Suprapubic skin (tissue), 4 donors: ENCODE measurements at places on chromosomes 6 and 20. TPM values are rescaled to one million over a fixed set of nuclear protein-coding genes. Genes with fewer than 3 reads are reported as not detected.

The RAET1L gene
- total RNA-seq = 8.0 TPM

The GGTLC1 gene
- not detected for total RNA-seq

The TMEM170B gene
- total RNA-seq = 1.1 TPM

The ELOVL2 gene
- not detected for total RNA-seq

The FRS3 gene
- total RNA-seq = 3.8 TPM

The ENPP4 gene
- total RNA-seq = 5.8 TPM

The RAET1G gene
- 1.9 TPM for total RNA-seq

The NHSL1 gene
- total RNA-seq = 72.4 TPM

The ERVFRD-1 gene
- total RNA-seq = not detected

The FNDC1 gene
- 0.89 TPM for total RNA-seq

The LAMP5 gene
- not detected for total RNA-seq

The SLC13A3 gene
- 6.2 TPM for total RNA-seq

The TMEM244 gene
- not detected for total RNA-seq

The C20orf144 gene
- not detected for total RNA-seq

The DSP gene
- total RNA-seq = 2,508 TPM

The COL10A1 gene
- total RNA-seq = not detected

The TINAG gene
- not detected for total RNA-seq

The ADGB gene
- 3.6 TPM for total RNA-seq

The RWDD2A gene
- total RNA-seq = 0.95 TPM

The MCHR2 gene
- total RNA-seq = not detected

The PSORS1C2 gene
- 5.9 TPM for total RNA-seq

The DOK5 gene
- not detected for total RNA-seq

The TMC2 gene
- total RNA-seq = not detected

The UBD gene
- total RNA-seq = not detected

The PREX1 gene
- 4.7 TPM for total RNA-seq

The SIRPB2 gene
- 1.3 TPM for total RNA-seq

The BANF2 gene
- total RNA-seq = not detected

The MBOAT1 gene
- total RNA-seq = 7.2 TPM

The HLA-DQA1 gene
- total RNA-seq = 8.6 TPM

The PM20D2 gene
- total RNA-seq = 17.3 TPM

The PACSIN1 gene
- total RNA-seq = not detected

The C6orf136 gene
- 31.3 TPM for total RNA-seq

The CTCFL gene
- total RNA-seq = not detected

The CST7 gene
- total RNA-seq = 4.1 TPM

The SLC17A2 gene
- not detected for total RNA-seq

The ZBTB12 gene
- 2.6 TPM for total RNA-seq

The AIG1 gene
- 14.5 TPM for total RNA-seq

The CCN5 gene
- 41.2 TPM for total RNA-seq

The SYNGAP1 gene
- total RNA-seq = 30.4 TPM

The DUSP15 gene
- total RNA-seq = 1.1 TPM

The TCP11 gene
- total RNA-seq = not detected

The UBE3D gene
- 11.7 TPM for total RNA-seq

The MTO1 gene
- 21.6 TPM for total RNA-seq

The OGFRL1 gene
- 73.3 TPM for total RNA-seq

The SLC26A8 gene
- not detected for total RNA-seq

The SDC4 gene
- total RNA-seq = 156 TPM

The PSMB9 gene
- 12.6 TPM for total RNA-seq

The PROCR gene
- total RNA-seq = 25.0 TPM

The HLA-DQB2 gene
- 60.4 TPM for total RNA-seq

The MATN4 gene
- total RNA-seq = not detected

The RSPO4 gene
- 0.26 TPM for total RNA-seq

The CGAS gene
- 1.1 TPM for total RNA-seq

The OPRM1 gene
- total RNA-seq = not detected

The OR2B6 gene
- not detected for total RNA-seq

The SAMD3 gene
- total RNA-seq = not detected

The SALL4 gene
- total RNA-seq = 0.89 TPM

The STMND1 gene
- total RNA-seq = 0.49 TPM
